ENCODE measurements at places on chromosomes 6 and 20.

- no peak for DNase-seq
These were observed 31.4 kb upstream of the ID1 start for GRCh38 chr20:31573555-31574321.

DNA sequence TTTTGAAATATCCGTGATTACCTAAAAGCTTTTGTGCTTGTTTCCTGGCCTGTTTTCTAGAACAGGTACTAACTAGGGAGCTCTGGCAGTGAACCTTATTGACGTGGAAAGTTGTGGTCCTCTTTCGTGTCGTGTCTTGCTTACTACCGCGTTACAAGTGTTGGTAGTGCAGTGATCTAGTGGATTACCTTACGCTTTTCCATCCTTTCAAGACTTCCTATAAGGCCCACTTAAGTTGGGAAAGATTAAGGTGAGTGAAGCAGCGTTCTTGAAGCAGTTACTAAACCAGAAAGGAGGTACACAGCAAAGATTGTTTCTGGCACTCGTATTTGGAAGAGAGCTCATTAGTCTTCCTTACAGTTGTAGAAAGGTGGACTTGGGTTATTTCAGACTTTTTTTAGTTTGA is 1.9 kb downstream of the PNRC1 start:
- DNase-seq: no peak

GRCh38 chr6:44933108-44933507 is 395.0 kb upstream of the RUNX2 start:
- DNase-seq: no peak

GRCh38 chr20:14712302-14712739 is 374.9 kb upstream of the FLRT3 start:
- no peak for DNase-seq

GRCh38 chr6:95203153-95203754 is 374.1 kb upstream of the MANEA start:
- no peak for DNase-seq

- no peak for DNase-seq
These were observed 17.6 kb upstream of the CTAGE9 start for GRCh38 chr6:131728296-131728939.

DNA sequence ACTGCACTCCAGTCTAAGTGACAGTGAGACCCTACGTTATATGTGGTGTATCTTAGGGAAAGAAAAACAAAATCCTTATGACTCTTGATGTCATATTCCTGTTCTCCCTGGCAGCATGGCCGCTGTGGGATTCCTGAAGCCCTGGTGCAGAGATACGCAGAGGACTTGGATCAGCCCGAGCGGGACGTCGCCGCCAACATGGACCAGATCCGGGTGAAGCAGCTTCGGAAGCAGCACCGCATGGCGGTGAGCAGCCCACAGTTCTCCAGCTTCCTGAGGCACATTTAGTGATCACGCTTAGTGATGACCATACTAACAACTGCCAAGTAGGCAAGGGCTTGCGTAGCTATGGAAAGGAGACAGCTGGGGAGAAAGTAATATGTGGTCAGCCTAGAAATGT is 200.9 kb upstream of the UST start:
- no peak for DNase-seq

DNA sequence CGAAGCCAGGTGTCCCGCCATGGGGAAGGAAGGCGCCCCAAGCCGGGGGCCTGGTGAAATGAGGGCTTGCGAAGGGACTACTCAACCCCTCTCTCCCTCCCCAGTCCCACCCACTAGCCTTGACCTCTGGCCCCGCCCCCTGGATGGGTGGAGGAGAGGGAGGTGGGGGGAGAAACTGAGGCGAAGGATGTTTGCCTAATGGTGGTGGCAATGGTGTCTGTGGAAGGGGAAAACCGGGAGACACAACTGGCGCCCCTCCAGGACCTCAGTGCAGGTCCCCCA is at the start of gene POU5F1:
Gene POU5F1, minus strand, starts transcription at position 83 of the 282 bp plus-strand sequence. Its CDS starts 62 bp downstream, at position 21.
- no peak for DNase-seq

DNA sequence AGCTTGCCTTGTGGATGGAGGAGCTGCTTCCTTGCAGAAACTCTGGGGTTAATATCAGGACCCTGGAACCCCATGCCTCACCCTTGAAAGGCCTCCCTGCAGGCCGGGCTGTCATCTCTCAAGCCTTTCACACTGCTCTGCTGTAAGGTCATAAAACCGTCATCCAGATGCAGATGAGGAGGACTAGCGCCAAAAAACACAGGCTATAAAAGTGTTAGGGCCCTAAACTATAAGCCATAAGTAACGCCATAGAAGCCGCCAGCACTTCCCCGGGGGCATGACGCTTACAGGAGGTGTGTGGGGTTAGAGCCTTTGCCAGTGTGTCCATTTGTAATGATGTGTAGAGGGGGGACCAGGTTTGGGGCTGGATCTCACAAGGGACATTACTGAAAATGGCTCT is 47.6 kb downstream of the CDH4 start:
- DNase-seq: no peak

DNA sequence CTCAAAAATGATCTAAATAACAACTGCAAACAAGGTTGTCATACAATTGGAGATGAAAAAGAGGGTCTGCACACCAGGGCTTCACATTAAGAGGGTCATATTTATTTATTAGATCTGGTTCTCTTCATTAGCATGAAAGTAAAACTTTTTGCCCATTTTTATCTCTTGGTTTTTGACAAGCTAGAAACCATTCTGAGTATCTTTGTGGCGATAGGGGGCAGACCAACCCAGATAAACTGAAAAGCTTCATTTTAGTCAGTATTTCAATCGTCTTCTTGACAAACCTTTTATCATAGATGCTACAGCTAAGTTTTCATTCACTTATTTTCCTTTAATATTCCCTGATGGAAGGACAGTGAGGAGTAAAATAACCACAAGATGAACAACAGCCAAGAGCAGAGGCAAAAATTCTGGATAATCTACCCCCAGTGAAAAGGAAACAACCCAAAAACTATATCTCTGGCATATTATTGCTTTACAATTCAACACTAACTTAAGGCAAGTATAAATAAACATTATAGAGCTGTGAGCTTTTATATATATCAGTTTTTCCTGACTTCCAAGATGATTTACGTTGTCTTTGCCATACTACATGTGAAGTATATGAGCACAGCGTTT is 45.2 kb downstream of the THEMIS start:
- DNase-seq: no peak

- no peak for DNase-seq
These were observed 335.8 kb downstream of the CDKAL1 start for GRCh38 chr6:20870021-20870420.

GRCh38 chr6:35583893-35584688 is 71.4 kb upstream of the TULP1 start:
- DNase-seq: no peak

DNA sequence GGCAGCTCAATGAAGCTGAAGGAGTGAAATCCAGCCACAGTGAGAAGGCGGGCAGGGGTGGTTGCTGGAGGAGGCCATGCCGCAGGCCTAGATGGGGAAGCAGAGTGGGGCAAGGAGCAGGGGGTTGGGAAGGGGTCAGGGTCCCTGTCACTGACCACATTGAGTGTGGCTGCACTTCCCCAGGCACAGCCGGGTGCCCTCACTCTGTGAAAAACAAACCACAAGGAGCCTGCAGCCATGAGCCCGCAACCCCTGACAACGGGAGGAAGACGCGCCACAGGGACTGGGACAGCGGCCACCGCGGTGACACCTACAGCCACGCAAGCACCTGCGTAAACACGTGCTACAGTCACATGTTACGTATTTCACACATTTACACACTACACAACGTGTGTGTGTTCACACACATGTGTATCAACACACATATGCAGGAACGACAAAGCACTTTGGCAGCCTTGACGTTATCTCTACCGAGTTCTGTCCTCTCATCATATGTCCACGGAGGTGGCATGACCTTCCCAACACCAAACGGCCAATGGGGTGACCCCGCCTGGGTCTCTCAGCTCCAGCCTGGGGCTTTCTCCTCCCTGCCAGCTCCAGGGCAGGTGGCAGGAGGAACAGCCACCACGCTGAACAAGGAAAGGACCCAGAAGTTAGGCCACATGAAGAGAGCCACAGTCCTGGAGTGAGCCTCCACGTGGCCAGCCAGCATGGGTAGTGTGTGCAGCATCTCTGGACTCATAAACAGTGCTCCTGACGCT is 137.6 kb upstream of the RPS6KA2 start:
- no peak for DNase-seq

GRCh38 chr20:32742322-32743236 is 688 bp downstream of the COMMD7 start:
- DNase-seq: no peak

DNA sequence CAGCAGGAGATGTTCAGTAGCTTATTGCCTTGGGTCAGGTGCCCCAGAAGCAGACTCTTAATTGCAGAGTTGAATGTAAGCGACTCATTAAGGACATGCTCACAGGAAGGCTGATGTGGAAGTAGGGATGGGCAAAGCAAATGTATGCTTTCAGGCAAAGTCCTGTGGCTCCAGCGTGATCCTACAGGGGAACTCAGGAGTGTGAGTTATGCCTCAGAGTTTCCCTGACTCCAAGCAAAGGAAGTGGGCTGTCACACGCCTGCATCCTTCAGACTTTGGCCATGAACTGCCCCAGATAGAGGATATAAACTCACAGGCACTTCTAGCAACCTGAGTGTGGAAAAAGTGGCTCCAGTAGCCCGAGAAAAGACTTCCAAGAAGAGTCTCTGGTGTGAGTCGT is 64.9 kb upstream of the ZNF133 start:
- no peak for DNase-seq

DNA sequence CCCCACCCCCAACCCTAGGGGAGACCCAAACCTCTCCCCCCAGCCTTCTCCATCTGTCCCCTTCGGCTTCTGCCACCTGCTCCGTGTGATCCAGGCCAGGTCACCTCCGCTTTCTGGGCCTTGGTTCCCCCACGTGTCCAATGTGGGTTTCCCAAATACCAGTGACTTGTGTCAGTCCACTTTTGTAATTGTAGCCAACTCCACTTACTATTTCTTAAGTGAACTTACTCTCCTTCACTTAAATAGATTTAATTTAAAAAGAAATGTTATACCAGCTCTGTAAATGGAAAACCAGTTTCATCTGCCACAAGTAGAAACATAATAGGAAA is 10.0 kb upstream of the FAM110A start:
- DNase-seq: no peak

DNA sequence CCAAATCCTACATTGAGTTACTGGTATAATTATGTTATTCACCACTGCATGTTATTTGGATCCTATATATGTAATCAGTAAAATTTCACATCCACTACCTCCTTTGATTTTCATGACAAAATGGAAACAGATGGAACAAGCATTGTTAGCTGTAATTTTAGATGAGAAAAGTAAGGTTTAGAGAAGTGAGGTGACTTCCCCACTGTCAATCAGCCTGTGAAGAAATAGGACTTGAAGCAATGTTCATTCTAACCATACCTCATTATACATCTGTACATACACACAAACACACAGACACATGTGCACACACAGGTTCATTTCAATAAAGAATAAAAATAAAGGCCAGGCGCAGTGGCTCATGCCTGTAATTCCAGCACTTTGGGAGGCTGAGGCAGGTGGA is 23.7 kb upstream of the QKI start:
- DNase-seq: no peak

DNA sequence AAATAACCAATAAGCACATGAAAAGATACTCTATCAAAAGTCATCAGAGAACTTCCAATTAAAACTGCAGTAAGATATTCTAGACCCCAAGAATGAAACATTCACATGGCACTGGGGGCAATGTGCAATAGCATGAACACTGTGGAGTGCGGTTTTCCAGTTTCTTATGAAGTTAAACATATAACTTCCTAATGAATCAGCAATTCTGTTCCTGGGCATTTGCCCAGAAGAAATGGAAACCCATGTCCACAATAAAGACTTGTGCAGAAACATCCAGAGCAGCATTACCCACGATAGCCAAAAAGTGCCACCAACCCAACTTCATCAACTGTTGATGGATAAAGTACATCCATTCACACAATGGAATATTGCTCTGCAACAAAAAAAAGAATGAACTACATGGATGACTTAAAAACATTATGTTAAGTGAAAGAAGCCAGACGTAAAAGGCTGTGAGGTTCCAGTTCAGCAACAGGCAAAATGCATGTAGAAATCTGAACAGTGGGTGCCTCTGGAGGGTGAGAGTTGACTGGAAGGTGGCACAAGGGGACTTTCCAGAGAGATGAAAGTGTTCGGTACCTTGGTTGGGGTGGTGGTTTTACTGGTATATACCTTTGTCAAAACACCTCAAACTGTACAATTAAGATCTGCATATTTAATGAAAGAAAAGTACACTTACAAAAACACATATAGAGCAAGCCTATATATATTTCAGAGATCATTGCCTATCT is 207.2 kb upstream of the ECI2 start:
- no peak for DNase-seq

DNA sequence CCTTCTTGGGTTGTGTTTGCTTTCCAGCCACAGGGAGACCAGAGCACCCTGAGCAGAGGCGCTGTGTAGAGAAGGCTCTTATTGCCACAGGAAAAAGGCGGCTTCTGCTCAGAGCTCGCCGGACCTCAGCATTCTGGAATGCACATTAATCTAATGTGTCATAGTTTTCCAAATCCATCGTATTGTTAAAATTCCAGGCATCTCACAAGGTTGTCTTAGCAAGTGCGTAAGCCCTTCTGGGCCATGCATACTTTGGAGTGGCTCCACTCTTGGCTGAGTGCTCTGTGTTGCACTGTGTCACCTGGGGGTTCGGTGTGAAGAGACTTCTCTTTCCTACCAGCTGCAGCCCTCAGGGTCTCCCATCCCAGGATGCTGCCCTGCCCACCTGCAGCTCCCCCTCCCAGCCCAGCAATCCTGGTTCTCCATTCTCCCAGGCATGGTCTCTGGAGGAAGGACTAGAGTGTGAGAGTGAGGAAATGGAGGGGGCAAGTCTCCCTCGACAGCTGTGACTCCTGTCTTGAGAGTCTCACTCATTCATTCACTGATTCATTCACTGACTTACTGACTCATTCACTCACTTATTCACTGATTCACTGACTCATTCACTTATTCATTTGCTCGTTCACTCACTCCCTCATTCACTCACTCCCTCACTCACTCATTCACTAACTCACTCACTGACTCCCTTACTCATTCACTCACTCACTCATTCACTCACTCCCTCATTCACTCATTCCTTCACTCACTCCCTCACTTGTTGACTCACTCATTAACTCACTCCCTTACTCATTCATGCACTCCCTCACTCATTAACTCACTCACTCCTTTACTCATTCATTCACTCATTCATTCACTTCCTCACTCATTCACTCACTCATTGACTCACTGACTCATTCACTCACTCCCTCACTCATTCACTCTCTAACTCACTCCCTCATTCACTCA is 83.7 kb upstream of the MPC1 start:
- DNase-seq: no peak
